ENCODE measurements at places on chromosomes 7 and 10.

- no peak for DNase-seq
Observed at GRCh38 chr10:12637649-12638048, 288.3 kb downstream of the CAMK1D start.

- no peak for DNase-seq
Observed at GRCh38 chr7:71694665-71695064, 562.7 kb downstream of the GALNT17 start.

DNA sequence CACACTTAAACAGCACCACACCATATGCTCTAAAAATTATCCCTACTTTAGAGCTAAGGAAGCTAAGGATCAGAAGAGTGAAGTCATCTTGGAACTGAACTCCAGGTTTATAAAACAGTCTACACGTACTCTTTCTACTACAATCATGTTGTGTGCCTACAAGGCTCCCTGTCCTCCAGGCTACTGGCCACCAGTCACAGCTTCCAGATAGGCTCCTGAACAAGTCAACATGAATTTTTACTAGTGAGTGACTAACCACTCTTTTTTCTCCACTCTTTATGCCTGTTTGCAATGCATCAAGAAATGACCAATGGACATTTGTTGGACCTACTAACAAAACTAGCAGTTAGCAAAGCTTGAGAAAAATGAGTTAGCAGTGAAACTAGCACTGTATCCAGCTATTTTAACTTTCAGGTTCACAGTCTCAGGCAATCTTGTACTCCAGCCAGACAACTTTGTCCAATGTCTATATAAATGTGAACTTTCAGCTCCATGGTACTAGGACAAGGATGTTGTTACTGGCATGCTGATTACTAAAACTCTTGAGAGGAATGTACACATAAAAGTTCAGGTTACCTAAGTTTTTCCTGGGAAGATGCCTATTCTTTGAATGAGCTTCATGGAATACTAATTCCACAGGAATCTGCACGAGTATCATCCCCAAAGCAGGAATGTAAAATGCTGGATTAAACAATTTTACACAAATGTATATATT lies 180.0 kb downstream of the BTAF1 start:
- DNase-seq, result no peak

- DNase-seq, result no peak
Observed at GRCh38 chr10:50420196-50420595, 168.9 kb upstream of the ASAH2 start.

GRCh38 chr10:86151613-86152012 lies 215.0 kb downstream of the GRID1 start:
- DNase-seq, result no peak

- no peak for DNase-seq
Observed at GRCh38 chr7:127903892-127904669, 127.2 kb downstream of the LRRC4 start.

GRCh38 chr7:25926891-25927625 lies 224.9 kb upstream of the NFE2L3 start:
- no peak for DNase-seq

GRCh38 chr10:4127518-4128315 lies 342.7 kb upstream of the KLF6 start:
- DNase-seq, result no peak

GRCh38 chr10:113175756-113176651 lies 226.0 kb downstream of the TCF7L2 start:
- no peak for DNase-seq

- DNase-seq, result no peak
Observed at GRCh38 chr10:104318326-104318725, 19.9 kb downstream of the ITPRIP start.

DNA sequence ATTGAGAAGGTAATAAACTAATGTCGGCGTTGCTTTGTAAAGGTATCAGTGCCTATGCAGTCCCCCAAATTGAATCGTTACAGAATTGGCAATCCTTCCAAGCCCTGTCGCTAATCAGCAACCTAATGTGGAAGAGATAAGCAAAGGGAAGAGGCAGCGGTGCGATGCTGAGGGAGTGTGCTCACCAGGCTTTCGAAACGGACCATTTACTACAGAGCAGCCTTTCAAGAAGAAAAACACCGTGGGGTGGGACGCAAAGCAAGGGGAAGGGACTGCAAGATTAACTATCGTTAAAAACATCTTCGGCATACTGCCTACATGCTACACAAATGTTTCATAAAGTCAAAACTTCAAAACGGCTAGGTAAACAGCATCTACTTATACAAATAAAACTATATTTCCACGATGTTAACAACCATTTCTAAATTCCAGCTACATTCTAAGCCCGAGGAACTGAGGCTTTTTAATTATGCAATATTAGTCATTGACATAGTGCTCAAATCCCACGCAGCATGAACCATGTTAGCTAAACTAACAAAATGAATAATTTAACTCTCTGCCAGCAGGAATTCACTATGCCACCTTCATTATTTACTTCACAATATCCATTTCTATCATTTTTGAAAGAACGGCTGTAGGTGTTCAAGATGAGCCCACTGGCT lies 85.2 kb downstream of the CHCHD3 start:
- DNase-seq, result no peak

DNA sequence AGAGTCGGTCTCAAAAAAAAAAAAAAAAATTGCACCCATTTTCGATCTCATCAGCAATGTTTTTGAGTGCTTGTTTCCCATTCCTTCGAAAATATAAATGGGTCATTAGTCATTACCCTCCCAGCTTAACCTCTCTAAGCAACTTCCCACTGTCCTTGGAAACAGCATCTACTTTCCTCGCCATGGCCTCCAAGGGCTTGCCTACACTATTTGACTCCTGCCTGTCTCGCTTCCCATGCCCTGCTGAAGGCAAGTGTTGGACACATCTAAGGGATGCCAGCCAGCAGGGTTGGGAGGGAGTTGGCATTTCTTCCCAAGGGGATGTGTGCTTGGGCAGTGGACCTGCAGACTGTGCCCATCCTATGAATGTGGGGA lies 12.7 kb upstream of the RHBDD2 start:
- no peak for DNase-seq

- DNase-seq, result no peak
Observed at GRCh38 chr7:11252705-11253272, 279.1 kb downstream of the PHF14 start.

DNA sequence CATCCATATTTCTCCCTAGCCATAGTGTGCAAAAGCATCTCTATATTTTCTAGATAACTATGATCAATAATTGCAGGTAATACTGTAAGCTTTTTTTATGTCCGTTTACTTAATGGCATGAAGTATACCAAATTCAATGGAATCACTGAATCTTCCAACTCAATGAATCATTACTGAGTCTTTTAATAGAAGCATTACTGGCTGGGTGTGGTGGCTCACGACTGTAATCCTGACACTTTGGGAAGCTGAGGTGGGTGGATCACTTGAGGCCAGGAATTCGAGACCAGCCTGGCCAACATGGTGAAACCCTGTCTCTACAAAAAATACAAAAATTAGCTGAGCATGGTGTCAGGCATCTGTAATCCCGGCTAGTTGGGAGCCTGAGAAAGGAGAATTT lies 372.5 kb downstream of the BMPER start:
- no peak for DNase-seq

DNA sequence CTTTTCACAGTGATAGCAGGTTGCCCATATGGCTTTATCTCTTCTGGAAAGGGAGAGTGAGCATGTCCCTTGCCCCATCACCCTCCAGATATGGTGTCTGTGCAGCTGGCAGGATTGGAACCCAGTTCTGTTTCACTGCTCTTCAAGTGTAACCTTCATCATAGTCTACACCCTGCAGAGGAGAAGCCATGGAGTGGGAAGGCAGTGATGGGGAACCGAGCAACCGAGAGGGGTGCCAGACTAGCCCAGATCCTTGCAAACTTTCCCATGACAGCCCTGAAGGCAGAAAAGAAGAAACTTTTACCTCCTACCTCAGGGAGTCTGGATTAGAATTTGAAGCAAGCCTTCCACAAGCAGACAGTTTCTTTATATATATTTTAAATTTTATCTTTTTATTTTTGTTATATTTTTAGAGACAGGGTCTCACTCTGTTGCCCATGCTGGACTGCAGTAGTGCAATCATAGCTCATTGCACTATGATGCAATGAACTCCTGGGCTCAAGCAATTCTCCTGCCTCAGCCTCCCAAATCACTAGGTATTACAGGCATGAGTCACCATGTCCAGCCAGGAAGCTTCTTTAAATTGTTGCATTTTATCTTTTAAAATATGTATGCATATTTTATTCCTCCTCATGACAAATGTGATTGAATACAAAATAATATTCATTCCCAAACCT lies 133.3 kb downstream of the KCNMA1 start:
- no peak for DNase-seq

- DNase-seq, result no peak
Observed at GRCh38 chr10:77784856-77785255, 141.7 kb downstream of the DLG5 start.

GRCh38 chr7:7830122-7830878 lies 111.9 kb upstream of the RPA3 start:
- no peak for DNase-seq

DNA sequence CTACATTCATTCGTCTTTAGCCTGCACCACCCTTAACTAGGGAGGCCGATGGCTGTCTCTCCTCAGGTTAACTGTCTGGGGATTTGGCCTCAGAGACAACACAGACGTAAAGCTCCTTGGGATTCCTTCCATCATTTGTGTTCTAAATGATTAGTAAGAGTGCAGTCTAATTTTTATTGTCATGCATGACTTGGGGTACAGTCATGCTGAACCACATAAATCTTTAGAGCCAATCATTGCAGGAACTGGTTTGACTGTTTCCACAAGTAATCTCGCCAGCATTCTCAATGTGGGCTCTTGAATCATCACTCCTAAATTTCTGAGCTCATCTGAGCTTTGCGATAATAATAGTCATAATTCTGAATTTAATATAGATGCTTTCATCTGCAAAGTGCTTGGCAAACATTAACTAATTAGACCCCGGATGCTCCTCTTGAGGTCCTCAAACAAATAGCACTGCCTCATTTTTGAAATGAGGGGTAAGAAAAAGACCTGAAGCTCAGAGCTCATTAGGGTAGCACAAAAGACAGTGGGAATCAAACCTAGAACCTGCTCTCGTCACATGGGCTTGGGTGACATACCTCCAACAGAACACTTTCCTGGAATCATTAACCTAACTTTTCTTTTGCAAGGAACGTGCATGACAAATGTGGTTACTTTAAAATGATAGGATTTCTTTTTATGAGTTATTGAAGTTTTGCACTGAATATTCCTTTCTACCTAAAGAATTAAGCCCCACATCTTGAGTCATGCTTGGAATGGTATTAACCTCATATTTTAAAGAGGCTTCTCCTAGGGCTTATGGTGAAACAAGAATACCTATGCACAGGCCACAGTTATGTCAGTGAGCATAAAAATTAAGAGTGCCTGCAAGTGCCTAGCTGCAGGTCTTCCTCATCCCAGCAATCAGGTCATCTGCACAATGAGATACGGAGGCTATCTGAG lies 118.9 kb upstream of the NRP1 start:
- no peak for DNase-seq

GRCh38 chr10:103095005-103095404 lies 98.1 kb downstream of the NT5C2 start:
- DNase-seq, result no peak

DNA sequence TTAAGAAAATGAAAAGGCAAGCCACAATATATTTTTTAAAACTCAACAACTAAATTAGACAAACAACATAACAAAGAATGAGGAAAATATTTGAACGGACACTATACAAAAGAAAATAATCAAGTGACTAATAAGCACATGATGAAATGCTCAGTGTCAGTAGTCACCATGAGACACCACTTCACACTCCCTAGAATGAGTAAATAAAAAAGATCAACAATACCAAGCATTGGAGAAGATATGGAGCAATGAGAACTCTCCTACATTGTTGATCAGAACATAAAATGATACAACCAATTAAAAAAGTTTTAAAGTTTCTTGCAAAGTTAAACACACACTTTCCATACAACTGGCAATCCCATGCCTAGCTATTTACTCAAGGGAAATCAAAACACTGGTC lies 222.2 kb downstream of the C7orf25 start:
- DNase-seq, result no peak

GRCh38 chr10:124578231-124579010 lies 116.8 kb downstream of the LHPP start:
- DNase-seq, result no peak

GRCh38 chr10:33546031-33546430 lies 211.6 kb upstream of the NRP1 start:
- DNase-seq, result no peak

DNA sequence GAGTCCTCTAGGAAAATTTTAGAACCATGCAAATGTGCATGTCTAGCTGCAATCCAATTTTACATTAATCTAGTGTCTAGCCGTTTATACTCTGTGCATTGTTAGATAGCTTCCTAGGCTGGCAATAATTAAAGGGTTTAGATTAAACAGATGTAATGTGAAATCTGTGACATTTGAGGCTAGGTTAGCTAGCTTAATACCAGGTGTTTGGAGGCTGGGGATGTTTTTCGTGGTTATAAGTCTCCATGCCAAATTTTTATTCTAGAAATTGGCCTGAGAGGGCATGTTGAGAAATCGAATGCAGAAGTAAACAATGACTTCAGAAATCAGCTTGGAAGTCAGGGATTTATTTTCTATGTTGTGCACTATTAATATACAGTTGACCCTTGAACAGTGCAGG lies 94.2 kb downstream of the ST7 start:
- no peak for DNase-seq

DNA sequence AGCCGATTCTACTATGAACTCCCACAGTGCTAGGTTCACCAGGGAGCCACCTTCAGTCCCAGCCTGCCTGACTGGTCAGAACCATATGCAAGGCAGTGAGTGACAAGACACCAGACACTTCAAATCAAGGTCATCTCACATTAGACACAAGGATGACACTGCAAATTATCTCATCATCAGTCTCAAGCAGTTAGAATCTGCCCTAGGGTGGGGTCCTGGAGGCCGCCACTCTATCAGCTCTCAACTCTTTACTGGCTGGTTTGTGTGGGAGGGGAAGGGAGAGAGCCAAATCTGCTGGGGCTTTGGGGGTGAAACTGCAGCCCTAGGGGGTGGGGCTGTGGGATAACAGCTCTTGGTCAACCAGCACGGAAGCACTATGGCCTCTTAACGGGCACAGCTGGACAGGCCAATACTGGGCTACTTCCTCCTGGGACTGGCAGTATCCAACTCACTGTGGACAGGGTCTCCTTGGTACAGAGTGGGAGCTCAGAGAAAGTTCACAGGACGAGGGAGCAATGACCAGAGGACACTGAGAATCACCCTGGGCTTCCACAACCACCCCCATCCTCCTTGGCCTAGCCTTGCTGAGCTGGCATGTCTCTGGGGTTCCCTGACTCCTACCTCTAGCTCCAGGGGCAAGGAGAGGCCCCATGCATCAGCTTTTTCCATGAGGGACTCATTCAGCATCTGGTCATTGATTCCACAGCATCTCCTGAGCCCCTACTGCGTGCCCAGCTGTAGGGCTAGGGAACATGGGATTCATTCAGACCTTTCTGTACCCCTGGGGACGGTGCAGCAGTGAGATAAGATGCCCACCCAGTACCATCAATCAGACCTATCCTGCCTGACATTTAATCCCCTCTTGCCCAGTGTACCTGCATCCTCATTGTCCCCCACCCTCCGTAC lies 5.4 kb downstream of the GPRIN2 start:
- no peak for DNase-seq

All from stimulated activated CD8-positive, alpha-beta memory T cell treated with anti-CD3 and anti-CD28 coated beads, Interleukin-4, amount 100 ng/mL, for 1 hour (primary cell).